ENCODE measurements at places on chromosomes 2 and 18.
A peak's percentile ranks its signal among the peaks of the same experiment; 100 is the strongest.

DNA sequence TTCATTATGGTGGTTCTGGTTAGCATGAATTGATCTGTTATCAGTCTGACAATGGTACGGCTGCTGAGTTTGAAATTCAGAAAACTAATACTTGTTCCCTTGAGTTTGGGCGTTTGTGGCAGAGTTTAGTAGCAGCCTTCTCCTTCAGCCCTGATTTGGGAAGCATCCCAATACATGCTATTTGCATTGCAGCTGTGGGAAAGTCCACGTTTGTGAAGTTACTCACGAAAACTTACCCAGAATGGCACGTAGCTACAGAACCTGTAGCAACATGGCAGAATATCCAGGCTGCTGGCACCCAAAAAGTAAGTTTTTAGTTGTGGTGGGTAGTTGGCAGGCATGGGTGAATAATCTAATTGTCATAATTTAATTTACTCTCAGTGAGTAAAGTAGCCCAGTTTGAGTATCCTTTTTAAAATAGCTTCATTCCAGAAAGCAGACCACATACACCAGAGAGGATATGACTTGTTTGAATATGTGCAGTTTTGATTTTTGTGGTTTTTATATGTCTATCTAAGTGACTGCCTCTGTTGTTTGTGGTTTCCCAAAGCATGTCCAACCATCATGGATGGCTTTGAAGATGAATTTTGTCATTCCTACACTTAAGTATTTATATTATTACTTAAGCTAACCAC lies 12.2 kb downstream of the DGUOK start:
- peak; percentile 43 for DNase-seq

- DNase-seq, result no peak
Observed at GRCh38 chr2:100791936-100792308, 28.0 kb upstream of the NPAS2 start.

- no peak for DNase-seq
Observed at GRCh38 chr2:11553661-11554398, 20.0 kb downstream of the GREB1 start.

DNA sequence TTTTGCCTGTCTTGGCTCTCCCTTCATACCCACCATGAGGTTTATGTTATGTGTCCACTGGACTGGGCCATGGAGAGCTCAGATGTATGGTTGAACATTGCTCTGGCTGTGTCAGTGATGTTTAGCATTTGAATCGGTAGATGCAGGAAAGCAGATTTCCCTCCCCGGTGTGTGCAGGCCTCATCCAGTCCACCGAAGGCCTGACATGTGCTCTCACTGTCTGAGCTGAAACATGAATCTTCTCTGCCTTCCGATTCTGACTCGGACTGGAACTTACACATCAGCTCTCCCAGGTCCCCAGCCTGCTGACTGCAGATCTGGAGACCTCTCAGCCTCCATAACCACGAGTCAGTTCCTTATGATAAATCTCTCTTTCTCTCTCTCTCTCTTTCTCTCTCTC lies 72.4 kb upstream of the SLC66A3 start:
- DNase-seq, result no peak

DNA sequence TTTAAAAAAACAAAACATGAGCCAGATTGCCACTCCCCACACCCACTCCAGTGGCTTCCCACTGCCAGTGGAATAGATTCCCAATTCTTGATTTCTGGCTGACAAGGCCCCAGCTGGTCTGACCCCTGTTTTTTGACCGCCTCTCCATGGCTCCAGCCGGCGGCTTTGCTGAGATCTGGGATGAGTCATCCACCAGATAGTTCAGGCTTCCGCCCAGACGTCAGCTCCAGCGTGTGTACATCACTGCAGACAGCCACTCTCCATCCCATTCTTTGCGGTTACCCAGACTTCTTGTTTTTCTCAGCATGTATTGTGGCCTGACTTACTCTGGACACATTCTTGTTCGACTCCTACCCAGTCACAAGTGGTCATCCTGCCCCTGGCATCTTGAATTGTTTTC lies 227.9 kb downstream of the GBX2 start:
- peak; percentile 74 for DNase-seq

GRCh38 chr2:99035920-99036319 lies 99.9 kb upstream of the CRACDL start:
- no peak for DNase-seq

DNA sequence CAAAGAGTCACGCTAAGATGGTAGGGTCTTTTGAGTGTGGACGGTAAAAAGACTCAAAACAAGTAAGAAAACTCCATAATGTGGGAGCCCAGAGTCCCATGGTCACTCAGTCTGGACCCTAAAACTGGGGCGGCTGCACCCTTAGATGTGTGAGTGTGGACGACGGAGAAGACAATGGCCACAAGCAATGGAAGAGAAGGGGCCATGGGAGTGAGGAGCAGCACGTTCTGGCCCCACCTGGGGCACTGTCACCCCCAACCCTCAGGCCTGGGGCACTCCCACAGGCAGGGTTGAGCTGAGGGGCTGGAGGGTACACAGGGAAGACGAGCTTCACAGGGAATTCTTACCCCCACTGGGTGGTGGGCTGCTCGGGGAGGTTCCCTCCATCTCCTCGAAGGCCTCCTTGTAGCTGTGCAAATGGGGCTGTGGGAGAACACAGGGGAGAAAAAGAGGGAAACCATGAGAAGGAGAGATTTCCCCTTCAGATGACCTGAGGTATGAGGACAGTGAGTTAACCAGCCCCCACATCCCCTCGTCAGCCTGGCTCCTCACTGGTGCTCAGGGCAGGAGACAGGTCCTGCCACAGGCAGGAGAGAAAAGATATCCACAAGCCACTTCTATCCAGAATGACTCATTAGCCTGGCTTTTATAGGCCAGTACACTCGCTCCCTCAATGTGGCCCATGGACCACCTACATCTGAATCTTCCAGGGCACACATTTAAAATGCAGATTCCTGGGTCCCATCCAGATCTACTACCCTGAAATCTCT lies 167.9 kb downstream of the TNS1 start:
- no peak for DNase-seq

- DNase-seq, result no peak
Observed at GRCh38 chr2:201730651-201731285, 32.3 kb upstream of the MPP4 start.

- no peak for DNase-seq
Observed at GRCh38 chr2:147433822-147434221, 411.0 kb upstream of the ACVR2A start.

GRCh38 chr2:216114382-216114713 lies 5.2 kb downstream of the XRCC5 start:
- no peak for DNase-seq

DNA sequence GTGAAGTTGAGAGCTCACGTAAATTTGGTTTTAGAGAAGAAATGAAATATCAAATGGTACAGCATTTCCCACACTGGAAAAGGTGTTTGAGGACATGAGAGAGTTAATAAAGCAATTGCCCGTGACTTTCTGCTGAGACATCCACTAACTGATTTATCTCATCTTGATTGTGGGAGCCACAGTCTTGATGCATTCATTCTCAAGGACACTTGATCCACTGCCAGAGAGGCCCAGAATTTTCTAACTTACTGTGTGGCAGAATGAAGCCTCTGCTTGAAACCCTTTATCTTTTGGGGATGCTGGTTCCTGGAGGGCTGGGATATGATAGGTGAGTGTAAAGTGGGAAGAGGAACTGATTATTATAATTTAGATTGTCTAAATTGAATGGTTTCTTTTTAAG lies at the start of gene CPO:
CPO (plus strand) TSS at position 179 of the 400 bp plus-strand sequence; CDS start at position 261, 82 bp downstream.
- no peak for DNase-seq

GRCh38 chr2:1097101-1097500 lies 146.5 kb downstream of the SNTG2 start:
- no peak for DNase-seq

DNA sequence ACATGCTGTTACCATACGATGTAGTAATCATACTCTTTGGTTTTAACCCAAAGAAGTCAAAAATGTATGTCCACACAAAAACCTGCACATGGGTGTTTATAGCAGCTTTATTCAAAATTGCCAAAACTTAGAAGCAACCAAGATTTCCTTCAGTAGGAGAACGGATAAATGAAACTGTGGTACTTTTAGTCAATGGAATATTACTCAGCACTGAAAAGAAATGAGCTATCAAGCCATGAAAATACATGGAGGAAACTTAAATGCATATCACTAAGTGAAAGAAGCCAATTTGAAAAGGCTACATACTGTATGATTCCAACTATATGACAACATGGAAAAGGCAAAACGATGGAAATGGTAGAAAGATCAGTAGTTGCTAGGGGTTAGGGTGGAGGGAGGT lies 86.6 kb downstream of the HNRNPLL start:
- no peak for DNase-seq

DNA sequence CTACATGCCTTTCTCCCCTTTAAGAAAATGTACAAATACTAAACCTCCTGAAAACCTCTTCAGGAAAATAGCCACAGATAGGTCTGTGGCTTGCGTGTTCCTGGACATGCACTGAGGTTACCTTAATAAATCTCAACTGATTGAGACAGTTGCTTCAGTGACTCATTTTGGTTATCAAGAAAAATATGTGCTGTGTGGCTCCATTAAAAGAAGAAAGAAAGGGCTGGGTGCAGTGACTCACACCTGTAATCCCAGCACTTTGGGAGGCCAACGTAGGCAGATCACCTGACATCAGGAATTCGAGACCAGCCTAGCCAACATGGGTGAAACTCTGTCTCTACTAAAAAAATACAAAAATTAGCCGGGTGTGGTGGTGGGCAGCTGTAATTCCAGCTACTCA lies 27.1 kb downstream of the CREG2 start:
- no peak for DNase-seq

DNA sequence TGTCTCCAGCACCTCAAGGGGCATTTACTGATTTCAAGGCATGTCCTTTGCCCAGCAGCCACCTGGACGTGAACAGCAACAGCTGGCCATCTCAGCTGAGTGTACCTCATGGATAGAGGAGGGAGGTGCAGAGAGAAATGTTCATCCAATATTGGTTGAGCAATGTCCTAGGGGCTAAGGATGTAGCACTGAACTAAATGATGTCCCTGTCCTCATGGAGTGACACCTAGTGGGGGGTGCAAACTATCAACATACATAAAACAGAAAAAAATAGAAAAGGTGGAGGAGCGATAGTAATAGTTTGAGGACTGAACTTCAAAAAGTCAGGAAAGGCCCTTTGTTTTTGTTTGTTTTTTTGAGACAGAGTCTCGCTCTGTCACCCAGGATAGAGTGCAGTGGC lies 4.8 kb upstream of the UGGT1 start:
- DNase-seq, result no peak

GRCh38 chr2:36727550-36727949 lies 31.0 kb downstream of the VIT start:
- no peak for DNase-seq

DNA sequence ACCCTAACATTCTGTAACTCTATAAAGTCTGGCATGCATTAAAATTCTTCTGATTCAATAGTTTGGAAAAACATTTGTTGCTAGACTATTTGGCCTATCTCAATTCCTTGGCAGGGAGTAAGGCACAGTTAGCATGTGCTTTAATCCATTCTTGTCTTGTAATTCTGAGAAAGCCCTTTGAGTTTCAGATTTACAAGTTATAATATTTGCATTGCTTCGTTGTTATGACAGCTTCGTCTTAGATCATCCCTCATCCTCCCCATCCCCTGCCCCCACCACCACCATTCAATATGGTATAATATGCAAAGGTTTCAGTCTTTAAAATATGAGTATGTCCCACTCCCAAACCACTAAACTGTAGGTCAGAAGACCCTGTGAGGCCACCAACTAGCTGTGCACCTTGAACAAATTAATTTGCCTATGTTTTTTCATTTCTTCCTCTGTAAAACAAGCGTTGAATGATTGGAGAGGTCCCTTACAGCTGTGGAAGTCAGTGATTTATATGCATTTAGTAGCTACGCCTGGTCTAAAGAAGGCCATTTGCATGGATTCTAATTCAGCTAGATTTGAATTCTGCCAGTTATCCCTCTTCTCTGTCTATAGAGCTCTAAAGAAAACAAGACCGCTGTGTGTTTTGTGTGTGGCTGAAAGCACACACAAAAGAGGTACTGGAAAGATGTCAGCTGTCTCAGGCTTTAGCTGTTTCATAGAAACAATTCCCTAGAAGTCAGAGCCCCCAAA lies 591 bp downstream of the C2orf80 start:
- no peak for DNase-seq

DNA sequence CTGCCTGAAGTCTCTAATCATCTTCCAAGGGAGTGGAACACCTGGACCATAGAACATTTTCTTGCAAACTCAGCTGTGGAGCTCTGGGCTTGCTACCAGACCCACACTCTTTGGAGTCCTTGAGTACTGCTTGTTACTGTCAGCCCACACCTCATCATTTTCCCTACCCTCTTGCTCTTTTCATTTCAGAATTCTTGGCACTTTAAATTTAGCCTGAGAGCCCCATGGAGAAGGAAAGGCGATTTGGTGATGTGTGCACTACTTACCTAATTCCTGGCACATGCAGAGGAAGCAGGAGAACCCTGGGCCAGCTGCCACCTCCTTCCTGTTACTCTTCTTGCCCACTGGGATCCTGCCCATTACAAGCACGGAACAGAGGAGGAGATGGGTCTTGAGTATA lies 31.7 kb downstream of the TMEM178A start:
- no peak for DNase-seq

DNA sequence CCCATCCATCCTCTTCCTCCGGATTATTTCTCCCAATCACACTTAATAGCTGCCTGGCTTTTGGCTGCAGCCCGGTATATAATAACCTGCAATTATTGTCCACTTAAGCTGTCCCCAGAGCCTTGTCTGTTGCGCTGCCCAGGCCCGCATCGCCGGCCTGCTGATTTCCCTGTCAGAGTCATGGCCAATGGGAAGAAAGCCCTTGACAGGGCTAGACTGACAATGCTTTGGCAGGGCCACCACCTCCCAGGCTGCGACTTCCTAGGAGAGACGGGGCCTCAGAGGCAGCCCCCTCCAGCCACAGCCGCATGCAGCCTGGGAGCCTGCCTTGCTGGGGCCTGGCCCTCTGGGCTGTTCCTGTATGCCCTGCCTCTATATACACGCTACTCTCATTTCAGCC lies 10.0 kb upstream of the CELF4 start:
- no peak for DNase-seq

- DNase-seq, result no peak
Observed at GRCh38 chr2:219225350-219225749, 4.1 kb downstream of the ATG9A start.

- peak; percentile 50 for DNase-seq
Observed at GRCh38 chr2:44549099-44549471, 187.3 kb downstream of the CAMKMT start.

DNA sequence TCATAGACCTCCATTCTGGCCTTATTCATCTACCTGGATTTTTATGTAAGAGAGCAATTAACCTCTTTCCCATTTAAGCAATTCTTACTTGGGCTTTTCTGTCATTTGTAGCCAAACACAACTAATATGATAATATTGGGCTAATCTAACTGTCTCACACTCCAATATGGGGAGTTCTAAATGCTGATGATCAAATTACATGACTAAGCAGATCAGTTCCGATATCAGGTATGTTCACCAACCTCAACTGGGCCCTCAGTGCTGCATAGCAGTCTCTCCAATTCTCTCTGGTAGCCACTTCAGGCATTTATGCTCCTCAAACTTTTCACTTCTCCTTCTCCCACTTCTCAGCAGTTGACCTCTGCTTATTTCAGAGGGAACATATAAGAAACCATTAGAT lies 61.0 kb upstream of the VPS54 start:
- DNase-seq, result no peak

GRCh38 chr2:5530011-5530696 lies 162.0 kb upstream of the SOX11 start:
- DNase-seq, result no peak

GRCh38 chr2:203861197-203861596 lies 6.4 kb upstream of the CTLA4 start:
- no peak for DNase-seq
